ENCODE measurements at places on chromosomes 7 and 10.

GRCh38 chr10:96701265-96701664 lies 19.0 kb downstream of the PIK3AP1 start:
- DNase-seq: no peak

DNA sequence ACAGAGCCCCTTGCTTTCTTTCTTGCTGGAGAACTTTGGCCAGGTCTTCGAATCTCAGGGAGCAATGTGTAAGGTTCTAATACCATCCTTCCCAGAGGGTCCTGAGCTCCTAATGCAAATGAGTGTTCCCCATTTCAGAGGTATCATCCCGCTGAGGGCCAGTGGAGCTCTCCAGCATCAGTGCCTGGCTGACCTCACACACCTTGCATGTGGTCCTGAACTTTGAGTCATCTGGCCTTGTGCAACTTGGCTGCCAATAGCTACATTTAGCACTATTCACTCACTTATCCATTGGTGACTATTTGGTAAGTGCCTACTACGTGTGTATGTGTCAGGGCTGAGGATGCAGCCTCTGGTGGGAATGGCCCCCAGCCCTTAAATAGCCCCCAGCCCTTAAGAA lies 48.4 kb upstream of the HABP2 start:
- no peak for DNase-seq

- DNase-seq: no peak
These were observed 146.5 kb downstream of the MAPK8 start for GRCh38 chr10:48452879-48453412.

DNA sequence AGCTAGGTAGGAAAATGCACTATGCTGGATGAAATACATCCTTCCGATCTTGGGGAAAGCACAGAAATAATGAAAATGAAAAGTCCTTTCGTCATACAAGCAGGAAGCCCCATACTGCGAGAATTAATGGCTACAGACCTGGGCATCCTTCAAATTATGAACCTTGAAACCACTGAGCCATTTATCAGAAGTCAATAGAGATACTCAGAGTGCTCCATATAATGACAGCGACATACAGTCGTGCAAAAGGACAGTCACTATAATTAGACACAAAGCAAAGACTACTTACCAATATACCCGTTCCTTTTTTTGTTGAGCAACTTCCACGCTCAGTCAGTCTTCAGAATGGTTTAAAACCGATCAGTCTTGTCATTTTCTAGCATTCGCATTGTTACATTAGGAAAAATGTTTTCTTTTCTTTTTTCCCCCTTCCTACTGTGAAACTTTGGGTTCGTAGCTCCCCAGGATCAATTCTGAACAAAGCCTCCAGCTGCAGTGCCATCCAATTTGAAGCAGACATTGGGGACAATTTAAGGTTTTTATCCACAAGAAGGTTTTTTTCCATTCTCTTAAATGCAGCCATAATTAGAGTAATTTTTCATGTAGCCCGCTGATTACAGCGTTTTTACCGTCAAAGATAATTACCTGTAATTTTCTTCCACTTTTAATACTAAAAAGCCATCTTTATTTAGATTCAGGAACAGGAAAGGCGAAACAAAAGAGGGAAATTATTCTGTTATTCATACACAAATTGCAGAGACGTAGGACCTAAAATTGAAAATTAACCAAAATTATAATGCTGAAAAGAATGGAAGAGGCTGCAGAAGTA lies 6.4 kb downstream of the DLX6 start:
- no peak for DNase-seq

DNA sequence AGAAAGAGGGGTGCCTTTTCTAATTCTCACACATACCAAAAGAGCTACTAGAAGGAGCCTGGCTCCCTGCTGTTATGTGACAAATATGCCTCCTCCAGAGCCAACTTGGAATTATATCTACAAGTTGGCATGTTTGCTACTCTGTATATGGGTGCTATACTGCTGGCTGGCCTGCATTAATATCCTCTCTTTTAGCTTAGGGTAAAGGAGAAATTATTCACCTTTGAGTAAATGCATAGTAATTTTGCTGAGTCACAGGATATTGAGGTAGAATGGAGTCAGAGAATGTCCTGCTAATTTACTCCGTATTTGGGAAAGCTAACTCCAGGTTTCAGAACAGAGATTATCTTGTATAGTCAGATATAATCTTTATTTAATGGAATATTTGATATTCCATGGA lies 24.2 kb upstream of the LIPN start:
- peak; percentile 39 for DNase-seq

- no peak for DNase-seq
These were observed 42.6 kb downstream of the GSDME start for GRCh38 chr7:24714676-24715010.
